ENCODE measurements at places on chromosomes 6 and 20.

- DNase-seq = no peak
Observed at GRCh38 chr6:88662653-88663174, 300.7 kb downstream of the RNGTT start.

DNA sequence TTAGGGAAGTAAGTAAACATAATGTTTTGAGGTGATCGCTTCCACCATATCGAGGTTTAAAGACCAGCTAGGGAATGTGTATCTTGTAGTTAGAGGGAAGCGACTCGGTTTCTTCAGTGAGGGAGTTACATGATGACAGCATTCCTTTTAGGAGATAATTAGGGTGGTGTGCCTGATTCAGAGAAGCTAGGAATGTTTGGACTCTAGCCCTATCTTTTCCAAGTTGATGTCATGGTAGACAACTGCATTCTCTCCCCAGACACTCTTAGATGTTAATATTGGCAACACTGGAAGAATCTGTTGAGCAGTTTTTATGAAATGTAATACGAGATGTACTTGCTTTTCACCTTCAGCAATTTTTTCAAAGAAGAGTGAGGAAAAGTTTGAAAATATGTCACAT, 12.9 kb upstream of the HIVEP1 start:
- DNase-seq = no peak

DNA sequence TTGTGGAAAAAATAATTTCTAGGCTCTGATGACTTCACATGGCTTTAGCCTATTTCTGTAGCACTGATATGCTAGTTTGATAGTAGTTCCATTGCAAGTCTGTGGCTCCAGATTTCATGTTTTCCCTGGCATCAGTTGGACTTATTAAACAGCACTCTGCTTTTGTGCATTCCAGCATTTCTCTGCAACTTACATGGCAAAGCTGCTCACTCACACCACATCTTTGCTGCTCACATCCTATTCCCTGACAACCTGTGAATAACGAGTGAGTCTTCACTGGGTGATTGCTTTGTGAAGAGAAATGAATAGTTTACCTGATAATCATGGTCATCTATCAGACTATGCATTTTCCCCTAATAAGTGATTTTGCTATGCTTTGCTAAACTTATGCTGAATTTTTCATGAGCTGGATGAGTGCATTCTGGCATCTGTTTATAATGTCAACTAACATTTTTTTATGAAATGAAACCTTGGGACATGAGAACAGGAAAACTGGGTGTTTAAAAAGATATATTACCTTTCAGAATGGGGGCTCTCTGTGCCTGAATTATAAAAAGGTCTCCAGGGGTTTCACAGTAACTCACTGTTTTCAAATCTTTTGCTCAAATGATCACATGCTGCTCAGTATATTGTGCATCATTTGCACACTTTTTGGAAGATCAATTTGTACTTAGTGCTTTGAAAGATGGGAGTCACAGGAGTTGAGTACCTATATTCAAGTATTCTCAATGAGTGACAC, 301.8 kb downstream of the TBC1D32 start:
- no peak for DNase-seq

- DNase-seq = no peak
Observed at GRCh38 chr6:100453701-100454521, 10.8 kb downstream of the SIM1 start.

GRCh38 chr6:55642366-55642765, 63.4 kb upstream of the HMGCLL1 start:
- no peak for DNase-seq

DNA sequence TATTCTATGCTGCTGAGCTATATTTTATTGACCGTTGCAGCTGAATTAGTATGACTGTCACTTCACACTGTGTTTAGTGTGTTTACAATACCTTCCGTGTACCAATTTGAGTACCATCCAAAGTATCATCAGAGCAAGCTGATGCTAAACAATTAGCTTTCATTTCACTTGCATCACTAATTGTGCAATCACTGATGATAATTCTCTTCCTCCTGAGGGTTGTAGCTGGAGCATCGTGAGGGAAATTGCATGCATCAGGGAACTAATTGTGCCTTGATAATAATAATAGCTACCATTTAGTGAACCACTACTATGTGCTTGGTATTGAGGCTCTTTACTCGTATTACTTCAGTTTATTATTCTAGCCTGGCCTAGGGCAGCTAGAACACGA, 384.8 kb upstream of the SOX4 start:
- no peak for DNase-seq

DNA sequence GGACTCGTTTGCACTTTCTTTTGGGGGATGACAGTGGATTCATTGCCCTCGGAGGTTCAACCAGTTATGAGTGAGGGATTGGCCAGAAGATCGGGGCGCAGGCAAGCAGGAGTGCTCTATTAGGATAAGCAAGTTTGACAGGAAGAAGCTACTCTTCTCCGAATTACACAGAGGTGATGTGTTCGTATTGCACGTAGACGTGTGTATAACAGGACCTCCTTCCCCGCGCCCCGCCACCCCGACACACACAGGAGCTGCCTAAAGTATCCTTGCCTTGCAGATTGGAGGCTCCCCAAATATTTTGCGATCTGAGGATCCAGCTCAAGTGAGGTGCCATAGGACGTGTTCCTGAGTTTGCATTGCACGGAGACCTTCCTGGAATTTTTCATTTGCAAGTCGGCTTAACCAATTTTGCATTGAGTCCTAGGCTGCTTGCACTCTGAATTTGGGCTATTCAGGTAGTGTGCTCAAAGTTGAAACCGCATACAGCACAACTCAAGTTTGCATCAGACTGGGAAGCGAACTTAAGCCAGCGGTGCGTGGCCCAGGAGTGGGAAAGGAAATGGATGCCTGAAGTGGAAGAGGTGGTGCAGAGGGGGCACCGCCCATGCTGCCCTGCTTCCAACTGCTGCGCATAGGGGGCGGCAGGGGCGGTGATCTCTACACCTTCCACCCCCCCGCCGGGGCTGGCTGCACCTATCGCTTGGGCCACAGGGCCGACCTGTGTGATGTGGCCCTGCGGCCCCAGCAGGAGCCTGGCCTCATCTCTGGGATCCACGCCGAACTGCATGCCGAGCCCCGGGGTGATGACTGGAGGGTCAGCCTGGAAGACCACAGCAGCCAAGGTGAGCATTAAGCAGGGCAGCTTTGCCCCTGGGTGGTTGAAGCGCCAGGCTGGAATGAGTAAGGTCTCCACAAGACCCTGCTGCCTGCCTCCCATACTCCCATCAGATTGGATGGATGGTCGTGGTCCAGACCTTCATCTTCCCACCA, 770 bp downstream of the TCF19 start:
- DNase-seq = no peak

GRCh38 chr20:14720251-14720650, 382.8 kb upstream of the FLRT3 start:
- DNase-seq = no peak

- DNase-seq = no peak
Observed at GRCh38 chr6:16543521-16543920, 217.7 kb downstream of the ATXN1 start.

DNA sequence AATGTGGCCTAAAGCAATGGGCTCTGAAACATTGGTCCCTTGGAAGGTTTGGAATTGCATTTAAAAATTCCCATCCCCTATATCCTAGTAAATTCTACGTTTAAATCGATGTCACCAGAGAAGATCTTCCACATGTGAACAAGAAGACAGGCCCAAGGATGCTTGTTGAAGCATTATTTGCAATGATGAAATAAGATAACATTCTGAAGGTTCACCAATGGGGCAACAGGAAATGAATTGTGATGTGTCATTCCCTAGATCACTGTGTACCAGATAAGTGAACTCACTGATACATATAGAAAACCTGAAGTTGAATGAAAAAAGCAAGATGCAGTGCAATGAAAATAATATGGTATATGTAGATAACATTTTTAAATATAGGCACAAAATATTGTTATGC, 464.3 kb upstream of the BTBD3 start:
- no peak for DNase-seq

DNA sequence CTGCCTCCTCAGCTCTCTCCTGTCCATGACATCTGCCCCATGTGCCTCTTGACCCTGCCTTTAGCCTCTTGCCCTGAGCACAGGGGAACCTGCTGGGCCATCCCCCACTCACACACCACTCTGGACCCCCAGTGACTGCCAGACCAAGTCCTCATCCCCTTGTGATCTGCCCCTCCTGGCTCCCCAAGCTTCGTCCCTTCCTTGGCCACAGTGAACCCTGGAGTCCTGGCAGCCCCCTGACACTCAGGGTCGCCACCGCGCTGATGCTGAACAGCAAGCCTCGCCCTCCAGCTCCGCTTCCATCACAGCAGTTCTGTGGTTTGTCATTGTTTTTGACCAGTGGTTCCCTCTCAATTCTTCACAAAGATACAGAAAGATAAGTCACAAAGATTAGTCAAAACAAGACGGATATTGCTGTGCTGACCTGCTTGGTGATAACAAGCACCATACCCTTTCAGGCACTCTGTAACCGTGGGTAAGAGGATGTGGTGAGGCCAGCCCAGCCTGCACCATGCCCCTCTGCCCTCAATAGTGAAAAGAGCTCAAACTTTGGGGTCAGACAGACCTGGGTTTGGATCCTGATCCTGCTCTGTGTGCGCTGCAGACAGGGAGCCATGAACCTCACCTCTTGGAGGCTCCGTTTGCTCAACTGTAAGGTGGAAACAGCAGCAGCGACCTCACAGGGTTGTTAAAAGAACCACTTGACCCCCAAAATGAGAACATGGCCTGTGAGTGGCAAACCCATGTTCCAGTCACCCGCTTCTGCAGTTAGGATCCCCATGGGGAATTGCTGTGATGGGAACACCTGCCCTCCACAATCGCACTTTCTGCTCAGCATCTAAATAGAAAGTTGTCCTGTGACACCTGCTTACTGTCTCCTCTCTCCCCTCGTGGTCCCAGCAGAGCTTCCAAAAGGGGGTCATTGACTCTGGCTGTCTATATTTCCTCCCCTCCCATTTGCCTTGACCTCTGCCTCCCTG, 114.5 kb downstream of the TOX2 start:
- no peak for DNase-seq

DNA sequence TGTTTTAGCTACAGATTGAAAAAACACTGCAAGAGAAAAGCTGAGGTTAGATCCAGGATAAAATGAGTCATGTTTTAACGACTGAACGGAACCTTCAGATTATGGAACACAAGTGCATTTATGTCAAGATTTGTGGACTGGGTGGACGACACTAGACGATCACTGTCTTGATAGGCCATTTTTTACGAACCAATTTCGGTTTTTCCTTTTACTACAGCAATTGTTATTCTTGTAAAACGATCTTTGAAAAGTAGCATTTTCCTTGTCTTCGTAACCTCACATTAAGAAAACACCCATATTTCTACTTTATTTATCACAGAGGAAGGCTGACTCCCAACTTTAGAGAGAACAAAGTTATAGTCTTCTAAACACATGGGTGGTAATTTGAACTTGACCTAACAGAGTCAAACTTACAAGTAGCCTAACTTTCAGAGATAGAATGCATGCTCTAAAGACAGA, 294.2 kb upstream of the TCF21 start:
- DNase-seq = no peak

DNA sequence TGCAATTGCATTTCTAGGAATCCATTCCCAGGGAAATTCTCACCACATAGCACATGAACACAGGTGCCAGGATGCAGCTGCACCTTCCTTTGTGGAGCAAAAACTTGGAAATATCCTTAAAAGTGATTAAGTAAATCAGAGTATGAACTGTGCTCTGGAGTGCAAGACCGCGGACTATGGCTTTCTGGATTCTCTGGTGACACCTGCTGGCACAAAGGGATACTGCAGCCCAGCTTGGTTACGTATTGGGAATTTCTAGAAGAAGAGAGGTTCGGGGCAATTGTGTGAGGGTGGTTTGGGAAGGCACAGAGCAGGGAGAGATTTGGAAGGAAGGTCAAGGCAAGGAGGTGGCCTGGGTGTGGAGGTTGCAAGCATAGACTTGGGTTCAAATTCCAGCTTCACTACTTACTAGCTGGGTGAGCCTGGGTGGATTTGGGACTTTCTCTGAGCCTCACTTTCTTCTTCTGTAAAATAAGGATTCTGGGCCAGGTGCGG, 15.9 kb upstream of the PEDS1 start:
- DNase-seq = peak; percentile 60

GRCh38 chr6:112925702-112926101, 578.6 kb downstream of the RFPL4B start:
- no peak for DNase-seq

- DNase-seq = no peak
Observed at GRCh38 chr20:49825521-49826033, 12.9 kb downstream of the SLC9A8 start.

- peak; percentile 22 for DNase-seq
Observed at GRCh38 chr6:41371992-41372831, 36.8 kb downstream of the NCR2 start.

- DNase-seq = no peak
Observed at GRCh38 chr6:108156180-108156937, 9.5 kb upstream of the NR2E1 start.

DNA sequence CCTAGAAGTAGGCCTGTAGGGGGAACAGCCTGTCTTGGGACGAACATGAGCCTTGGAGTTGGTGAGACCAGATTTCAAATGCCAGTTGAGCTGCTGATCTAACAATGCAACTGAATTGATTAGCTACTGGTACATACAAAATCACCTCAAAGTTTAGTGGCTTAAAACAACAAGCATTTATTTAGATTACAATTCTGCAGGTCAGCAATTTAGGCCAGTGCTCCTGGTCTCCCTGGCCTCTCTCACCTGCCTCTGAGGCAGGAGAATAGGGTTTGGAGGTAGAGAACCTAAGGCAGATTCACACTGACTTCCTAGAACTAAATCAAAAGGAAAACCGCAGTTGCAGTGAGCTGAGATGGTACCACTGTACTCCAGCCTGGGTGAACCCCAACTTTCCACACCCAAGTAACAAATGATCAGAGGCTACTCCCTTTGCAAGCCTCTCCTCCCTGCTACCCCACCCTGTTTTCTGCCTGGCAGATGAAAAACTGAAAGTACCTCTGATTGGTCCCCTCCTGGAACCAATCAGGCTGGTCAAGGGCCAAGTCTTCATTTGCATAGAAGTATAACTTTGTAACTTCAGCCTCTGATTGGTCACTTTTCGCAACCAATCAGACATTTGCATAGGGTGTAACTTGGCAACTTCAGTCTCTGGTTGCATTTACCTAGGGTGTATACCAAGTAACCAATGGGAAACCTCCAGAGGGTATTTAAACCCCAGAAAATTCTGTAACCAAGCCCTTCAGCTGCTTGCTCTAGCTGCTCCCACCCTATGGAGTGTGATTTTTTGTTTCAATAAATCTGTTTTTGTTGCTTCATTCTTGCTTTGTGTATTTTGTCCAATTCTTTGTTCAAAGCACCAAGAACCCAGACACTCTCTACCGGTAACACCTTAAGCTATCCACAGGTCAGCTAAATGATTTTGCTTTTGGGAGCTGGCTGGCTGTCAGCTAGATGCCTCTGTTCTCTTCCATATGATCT, 8.1 kb upstream of the UBR2 start:
- DNase-seq = no peak

GRCh38 chr6:107729098-107729497, 95.0 kb downstream of the SCML4 start:
- no peak for DNase-seq

GRCh38 chr6:30686009-30686907, at the start of gene PPP1R18:
PPP1R18 (minus strand) TSS chr6:30686645; CDS start chr6:30686018, 627 bp downstream.
- peak; percentile 80 for DNase-seq

- DNase-seq = no peak
Observed at GRCh38 chr6:105797983-105798453, 288.1 kb upstream of the PRDM1 start.

DNA sequence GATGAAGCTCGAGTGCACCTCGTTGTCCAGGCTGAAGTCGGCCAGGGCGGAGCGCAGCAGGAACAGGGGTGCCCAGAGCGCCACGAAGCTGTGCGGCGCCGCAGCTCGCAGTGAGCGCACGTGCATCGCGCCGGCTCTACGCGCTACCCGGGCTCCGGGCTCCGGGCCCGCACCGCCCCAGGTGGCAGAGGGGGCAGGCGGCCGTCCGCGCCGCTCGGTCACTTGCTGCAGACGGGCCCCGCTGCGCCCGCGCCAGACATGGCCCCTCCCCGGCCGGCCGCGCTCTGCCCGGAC, 497 bp downstream of the BMP7 start:
- no peak for DNase-seq
